ENCODE measurements at places on chromosomes 13 and 19.

DNA sequence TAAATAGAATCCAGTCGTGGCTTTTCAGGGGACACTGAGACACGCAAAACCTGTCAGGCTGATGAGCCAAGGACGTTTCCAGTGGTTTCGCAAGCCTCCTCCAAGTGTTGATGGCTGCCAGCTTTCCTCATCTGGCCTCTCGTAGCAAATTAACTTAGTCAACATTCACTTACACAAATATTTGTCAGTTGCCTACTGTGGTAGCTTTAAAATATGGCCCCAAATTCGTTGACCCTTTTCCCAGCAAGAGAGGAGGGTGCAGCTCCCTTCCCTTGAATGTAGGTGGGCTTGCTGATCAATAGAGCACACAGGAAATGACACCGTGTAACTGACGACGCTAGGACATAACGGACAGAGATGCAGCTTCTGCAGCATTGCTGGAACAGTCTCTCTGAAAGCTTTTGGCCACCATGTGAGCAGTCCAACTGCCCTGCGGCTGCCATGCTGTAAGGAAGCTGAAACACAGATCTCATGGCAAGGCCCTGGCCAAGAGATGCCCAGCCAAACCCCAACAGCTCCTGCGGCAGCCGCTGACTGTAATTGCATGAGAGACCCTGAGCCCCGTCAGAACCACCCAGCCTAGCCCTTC is 5.5 kb upstream of the RANBP3 start:
- DNase-seq: no peak

- no peak for DNase-seq
Measured at GRCh38 chr13:30884543-30884942, 21.5 kb upstream of the MEDAG start.

DNA sequence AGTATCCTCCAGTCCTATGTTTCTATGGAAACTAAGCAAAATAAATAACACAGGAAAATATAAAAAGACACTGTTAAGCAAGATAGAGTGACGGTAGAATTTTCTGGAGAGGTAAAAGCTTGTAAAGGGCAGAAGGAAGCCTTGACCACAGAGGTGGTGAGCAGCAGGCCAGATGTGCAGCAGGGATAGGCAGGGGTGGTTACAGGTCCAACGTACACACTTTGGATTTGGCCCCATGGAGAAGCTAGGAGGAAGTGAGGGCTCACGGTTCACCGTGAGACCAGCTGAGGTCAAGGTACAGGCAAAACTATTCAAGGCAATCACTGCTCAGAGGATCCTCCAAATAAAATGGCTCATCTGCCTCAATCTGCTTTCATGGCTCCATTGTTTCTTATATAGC is 242.8 kb downstream of the B3GLCT start:
- DNase-seq: no peak

DNA sequence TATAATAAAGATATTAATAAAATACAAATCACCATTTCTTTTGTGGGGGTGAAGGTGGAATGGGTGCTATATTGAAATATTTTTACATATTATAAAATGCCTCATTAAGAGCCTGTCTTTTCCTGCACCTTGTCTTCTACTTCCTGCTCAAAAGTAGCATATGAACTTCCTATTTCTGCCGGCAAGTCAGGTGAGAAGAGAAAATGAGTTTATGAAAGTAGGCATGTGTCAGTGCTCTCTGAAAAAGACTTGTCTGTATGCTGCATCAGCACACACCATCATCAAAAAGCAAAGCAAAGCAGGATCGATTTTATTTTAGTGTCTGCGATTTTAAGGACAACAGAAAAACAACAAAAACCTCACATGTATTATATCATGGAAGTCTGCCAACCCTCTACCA is 114.2 kb downstream of the RAP2A start:
- no peak for DNase-seq
